WTC11 (cell line): ENCODE measurements at places on chromosomes 7 and 10. TPM values are rescaled to one million over a fixed set of nuclear protein-coding genes. Genes with fewer than 3 reads are reported as not detected.

ZNF12 gene
- 19.9 to 21.6 TPM (median 20.9 TPM) in 3 replicates for total RNA-seq

HMX2 gene
- total RNA-seq = 0.59 to 1.7 TPM (median 1.4 TPM) in 3 replicates

OGA gene
- 110 to 111 TPM (median 110 TPM) in 3 replicates for total RNA-seq

HDAC9 gene
- total RNA-seq = 14.6 to 18.8 TPM (median 18.0 TPM) in 3 replicates

OPN1SW gene
- total RNA-seq = not detected in 3 replicates

ACTA2 gene
- total RNA-seq = 4.4 to 7.3 TPM (median 5.3 TPM) in 3 replicates

CPA2 gene
- 0.90 to 2.3 TPM (median 1.3 TPM) in 3 replicates for total RNA-seq

GNAT3 gene
- total RNA-seq = not detected in 3 replicates

PPP1R17 gene
- 1.5 to 2.6 TPM (median 1.6 TPM) in 3 replicates for total RNA-seq

KLLN gene
- 0.52 to 1.1 TPM (median 1.0 TPM) in 3 replicates for total RNA-seq

TRPV5 gene
- not detected in 3 replicates for total RNA-seq

CFAP69 gene
- total RNA-seq = 2.7 to 3.4 TPM (median 3.3 TPM) in 3 replicates

SNX10 gene
- 10.8 to 13.3 TPM (median 12.5 TPM) in 3 replicates for total RNA-seq

CHAT gene
- not detected in 3 replicates for total RNA-seq
